Renal pelvis (tissue), 12 donors: ENCODE measurements at places on chromosomes 16 and 17. TPM values are rescaled to one million over a fixed set of nuclear protein-coding genes. Genes with fewer than 3 reads are reported as not detected.

Gene ITGAX
- polyA plus RNA-seq, result 0.51 TPM

GRCh38 chr16:74726716-74727115, 26.1 kb upstream of the MLKL start:
- no peak for DNase-seq

Gene EME2
- polyA plus RNA-seq, result 8.8 TPM

DNA sequence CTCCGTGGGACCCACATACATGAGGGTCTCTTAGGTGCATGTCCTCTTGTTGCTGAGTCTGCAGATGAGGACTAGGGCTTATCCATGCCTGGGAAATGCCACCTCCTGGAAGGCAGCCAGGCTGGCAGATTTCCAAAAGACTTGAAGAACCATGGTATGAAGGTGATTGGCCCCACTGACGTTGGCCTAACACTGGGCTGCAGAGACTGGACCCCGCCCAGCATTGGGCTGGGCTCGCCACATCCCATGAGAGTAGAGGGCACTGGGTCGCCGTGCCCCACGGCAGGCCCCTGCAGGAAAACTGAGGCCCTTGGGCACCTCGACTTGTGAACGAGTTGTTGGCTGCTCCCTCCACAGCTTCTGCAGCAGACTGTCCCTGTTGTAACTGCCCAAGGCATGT, 38.2 kb upstream of the IL21R start:
- DNase-seq, result no peak

Gene HSD11B2
- polyA plus RNA-seq, result 77.6 TPM

Gene TMC6
- polyA plus RNA-seq, result 38.4 TPM
